ENCODE measurements at places on chromosomes 4 and X.
A peak's percentile ranks its signal among the peaks of the same experiment; 100 is the strongest.

DNA sequence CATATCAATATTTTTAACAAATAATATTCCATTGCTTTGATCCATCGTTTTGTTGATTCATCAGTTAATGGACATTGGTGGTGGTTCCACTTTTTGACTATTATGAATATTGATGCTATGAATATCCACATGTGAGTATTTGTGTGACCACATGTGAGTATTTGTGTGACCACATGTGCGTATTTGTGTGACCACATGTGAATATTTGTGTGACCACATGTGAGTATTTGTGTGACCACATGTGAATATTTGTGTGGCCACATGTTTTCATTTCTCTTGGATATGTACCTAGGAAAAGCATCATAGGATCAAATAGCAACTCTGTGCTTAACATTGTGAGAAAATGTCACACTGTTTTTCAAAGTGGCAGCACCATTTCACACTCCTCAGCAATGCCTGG lies 433.6 kb upstream of the FRG1 start:
- DNase-seq, result no peak

DNA sequence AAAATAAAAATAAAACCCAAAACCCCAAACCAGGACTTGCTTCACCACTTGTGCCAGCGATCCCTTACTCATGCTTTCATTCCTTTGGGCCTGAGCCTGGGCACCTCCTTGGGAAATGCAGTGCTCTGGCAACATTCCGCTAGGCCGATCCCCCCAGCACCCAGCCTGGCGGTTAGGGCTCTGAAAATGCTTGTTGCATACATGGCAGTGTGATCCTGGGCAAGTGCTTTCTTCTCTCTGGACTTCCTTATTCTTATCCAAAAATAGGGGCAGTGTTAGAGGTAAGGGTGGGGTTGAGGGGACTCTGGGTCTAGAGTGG lies 4.6 kb downstream of the ZNF185 start:
- DNase-seq, result no peak

DNA sequence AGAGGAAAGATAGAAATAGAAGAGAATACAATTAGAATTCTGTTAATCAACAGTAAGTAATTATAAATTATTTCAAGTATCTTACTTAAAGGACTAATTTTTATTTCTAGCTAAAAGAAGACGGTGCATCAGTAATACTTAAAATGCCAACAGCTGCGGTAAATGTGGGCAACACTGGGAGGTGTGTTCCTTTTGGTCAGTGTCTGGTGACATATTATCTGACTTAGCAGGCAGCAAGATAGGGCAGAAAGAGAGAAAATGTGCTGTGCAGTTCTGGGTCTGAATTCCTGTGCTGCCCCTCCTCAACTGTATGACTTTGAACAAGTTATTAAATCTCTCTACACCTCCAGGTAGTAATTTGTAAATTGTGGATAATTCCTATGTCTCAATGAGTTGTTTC lies 120.6 kb downstream of the ZNF827 start:
- no peak for DNase-seq

DNA sequence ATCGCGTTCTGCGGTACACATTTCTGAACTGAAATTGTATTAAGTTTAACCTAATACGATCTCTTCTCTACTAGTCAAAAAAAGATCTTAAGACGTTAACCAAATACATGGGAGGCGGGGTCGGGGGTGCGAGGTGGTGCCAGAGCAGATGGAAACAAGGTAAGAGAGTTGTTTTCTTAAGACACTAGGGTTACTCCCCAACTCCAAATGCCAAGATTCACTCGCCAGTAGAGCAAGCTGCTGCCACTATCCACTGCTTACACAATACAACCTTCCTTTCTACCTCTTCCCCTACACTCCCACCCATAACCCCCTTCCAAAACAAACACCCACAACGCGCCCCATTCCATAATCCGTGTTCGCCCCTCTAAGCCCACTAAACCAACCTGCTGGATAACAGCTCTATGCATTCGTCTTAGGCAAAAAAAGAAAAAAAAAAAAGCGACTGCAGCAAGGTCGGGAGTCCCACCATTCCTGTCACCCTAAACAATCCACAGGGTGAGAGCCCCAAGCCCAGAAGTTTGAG lies 1.3 kb downstream of the LCORL start:
- peak; percentile 22 for DNase-seq

DNA sequence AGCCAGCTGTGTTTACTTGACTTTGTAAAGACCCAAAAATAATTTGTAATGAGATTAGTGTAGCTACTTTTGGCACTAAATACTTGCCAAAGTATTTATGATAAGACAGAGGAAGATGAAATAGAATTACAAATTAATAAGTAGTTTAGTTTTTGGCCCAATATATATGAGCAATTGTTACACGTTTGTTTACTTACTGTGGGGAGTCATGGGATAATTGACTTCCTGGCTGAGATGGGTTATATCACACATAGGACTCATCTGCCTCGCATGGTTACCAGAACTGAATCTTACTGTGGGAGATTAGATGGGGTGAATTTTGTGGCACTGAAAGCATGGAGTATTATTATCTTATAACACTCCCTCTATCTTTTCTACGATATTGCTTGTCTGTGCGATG lies 66.6 kb downstream of the INTS12 start:
- no peak for DNase-seq

DNA sequence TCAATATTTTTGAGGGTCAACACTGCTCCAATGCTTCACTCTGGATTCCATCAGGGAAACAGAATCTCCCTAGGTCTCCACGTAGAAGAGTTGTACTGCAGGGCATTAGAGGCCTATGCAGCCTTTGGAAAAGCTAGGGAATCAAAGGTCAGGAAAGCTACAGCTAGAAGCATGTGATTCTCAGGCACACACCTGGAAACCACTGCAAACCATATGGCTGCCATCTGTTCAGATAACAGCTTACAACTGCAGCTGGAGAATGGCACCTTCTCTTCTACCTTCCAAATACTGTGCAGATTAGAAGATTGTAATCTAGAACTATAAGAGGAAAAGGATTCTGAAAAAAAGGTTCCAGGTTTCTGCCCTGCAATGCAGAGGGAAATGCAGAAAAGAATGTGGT lies 60.6 kb downstream of the BTC start:
- no peak for DNase-seq

GRCh38 chr4:183374950-183375555 lies 52.8 kb upstream of the CLDN24 start:
- no peak for DNase-seq

DNA sequence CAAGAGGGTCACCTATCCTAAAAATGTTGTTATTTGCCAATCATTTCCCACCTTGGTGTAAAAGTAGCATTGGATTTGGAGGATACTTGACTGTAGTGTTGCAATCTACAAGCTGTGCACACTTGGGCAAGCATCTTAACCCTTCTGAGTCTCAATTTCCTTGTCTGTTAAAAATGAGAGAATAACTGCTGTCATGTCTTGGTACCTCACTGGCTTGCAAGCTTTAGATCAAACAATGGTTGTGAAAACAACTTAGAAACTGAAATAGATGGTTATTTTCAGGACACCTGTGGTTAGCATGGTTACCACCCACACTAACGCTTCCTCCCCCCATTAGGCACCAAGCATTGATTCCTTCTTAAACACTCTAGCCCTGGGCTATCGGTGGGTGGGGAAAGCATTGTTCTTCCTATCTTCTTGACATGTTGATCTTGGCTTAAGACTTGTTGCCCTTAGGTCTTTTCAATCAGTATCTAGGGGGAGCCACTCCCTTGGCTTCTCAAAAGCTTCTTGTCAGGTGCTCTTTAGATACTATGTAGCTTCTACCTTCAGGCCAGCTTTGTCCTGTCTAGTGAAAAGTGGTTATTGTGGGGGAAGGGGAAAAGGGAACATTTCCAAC lies 10.6 kb upstream of the AMOT start:
- no peak for DNase-seq

- DNase-seq, result no peak
Observed at GRCh38 chr4:7417639-7418038, 17.1 kb downstream of the PSAPL1 start.

GRCh38 chr4:31022702-31023101 lies 302.5 kb downstream of the PCDH7 start:
- DNase-seq, result no peak

DNA sequence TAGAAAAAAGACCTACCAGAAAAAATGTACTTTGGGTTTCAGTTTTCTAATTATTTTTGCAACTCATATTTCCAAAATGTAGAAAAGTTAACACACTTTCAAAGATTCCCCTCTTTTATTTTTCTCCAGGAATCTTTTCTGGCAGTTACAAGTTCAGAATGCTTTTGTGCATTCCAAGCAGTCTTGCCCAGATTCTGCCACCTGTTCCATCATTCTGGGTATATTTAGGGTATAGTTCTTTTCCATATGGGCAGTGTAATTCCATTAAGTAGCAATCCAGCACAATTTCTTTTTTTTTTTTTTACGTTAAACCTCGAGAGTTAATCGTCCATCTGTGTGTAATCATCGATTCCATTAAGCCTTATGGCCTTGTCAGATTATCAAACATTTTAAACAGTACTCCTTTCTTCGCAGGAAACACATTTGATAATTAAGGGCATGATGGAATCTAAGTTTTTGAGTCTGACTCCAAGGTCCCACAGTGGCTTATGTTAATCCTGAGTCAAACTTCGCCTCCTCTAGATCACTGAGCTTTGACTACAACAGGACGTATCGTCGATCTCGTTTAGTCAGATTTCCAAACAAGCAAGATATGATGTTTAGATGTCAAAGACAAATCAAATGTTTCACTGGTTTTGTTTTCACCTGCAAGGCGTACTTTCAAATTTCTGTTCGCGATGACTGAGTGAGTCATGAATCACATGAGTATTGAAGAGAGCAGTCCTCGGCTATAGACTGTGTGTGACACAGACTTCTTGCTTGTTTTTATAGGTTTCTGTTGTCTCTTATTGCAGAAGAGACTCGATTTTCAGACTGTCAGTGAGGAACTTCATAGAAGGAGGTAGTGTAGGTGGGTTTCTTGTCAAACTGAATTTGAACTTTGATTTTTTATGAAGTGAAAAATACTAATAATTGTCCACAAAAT lies 118.9 kb upstream of the GK2 start:
- no peak for DNase-seq

- DNase-seq, result no peak
Observed at GRCh38 chr4:142396279-142396678, 449.8 kb downstream of the INPP4B start.

- DNase-seq, result no peak
Observed at GRCh38 chrX:112857478-112857878, 16.8 kb upstream of the AMOT start.

DNA sequence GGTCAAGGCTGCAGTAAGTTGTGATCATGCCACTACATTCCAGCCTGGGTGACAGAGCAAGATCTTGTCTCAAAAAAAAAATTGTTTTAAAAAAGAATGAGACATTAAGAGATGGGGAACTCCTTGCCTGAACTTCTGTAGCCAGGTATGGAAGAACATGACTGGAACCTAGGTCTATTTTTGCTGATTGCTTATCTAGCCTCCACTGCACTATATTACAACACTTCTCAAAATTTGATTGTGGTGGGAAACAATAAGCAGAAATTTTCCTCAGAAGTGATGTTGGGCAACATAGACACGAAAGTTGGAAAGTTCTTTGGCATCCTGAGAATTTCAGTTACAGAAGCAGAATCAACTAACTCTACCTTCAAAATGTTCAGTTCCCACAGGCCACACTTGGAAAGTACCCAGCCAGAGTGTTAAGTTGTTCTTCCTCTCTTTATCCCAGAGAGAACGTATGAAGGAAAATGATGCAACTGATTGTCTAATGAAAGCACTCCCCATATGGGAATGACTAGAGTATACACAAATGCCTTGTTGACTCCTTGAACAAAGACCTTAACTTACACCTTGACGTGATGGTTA lies 50.0 kb downstream of the LUZP4 start:
- DNase-seq, result no peak

GRCh38 chr4:18454349-18454748 lies 432.8 kb upstream of the LCORL start:
- no peak for DNase-seq

DNA sequence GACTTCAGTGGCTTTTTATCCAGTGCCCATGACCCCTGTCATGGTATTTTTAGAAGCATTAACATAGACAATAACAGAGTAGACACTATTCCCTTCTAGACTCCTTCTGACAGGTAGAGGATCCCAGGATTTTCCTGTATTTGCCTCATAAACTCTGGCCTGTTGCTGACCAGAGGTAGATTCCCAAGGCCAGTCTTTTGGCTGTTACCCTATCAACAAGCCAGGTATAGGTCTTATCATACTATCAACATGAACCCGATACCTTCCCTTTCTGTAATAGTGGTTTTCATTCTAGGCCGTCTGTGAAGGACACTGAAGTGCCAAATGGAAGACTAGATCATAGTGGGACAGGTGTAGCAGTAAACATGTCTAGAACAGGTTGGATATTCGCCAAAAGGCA lies 76.2 kb upstream of the CHRDL1 start:
- DNase-seq, result no peak

- no peak for DNase-seq
Observed at GRCh38 chrX:150258463-150259430, 104.4 kb upstream of the MAMLD1 start.

GRCh38 chr4:181967401-181967800 lies 275.8 kb upstream of the TENM3 start:
- DNase-seq, result no peak

- DNase-seq, result no peak
Observed at GRCh38 chr4:160350944-160351343, 1248.1 kb downstream of the RAPGEF2 start.

DNA sequence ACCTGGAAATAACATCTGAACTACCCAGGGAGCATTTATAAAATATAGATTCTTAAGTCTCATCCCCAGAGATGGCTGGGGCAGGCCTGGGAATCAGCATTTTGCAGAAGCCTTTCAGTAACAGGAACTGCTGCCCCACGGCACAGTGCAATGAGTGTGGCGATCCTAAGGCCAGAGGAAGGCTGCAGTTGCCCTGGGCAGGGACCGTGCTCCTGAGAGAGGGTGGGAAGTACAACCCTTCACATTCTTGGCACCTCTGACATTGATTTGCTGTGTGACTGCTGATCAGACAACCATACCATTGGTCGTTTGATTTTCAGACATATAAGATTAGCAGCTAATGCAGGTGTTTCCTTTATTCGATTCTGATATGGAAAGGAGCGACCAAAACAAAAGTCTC lies 233.6 kb downstream of the STIM2 start:
- no peak for DNase-seq

DNA sequence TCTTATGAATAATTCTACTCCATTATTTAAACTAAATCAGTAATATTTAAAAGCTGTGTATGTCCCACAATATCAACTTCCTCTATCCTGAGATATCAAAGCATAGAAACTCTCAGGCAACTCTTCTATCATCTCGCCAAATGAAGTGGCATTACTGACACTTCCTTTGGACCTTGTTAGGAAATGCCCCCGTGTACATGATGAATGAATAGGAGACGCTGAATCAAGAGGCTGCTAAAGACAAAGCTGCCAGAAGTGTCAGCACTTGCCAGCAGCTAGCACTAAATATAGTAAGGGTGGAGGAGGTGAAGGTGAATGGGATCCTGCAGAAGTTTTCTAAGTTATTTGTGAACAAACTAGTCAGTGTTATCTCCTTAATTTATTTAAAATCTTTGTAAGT lies 99.5 kb upstream of the BLTP1 start:
- DNase-seq, result no peak

DNA sequence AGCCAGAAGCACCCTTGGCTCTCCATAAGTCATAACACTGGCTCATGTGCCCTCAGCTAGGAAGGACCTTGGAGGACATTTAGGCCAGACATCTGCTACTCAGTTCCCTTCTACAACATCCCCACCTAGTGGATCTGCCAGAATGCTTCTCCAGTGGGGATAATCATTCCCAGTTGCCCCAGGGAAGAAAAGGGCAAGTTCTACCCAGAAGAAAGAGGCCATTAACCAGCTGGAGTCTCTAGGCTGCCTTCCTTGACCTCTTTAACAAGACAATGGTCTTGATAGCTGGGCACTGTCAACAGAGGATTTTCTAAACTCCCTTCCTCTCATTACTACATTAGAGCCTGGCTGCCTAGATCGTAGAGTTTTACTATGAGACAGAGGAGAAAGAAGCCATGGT lies 42.0 kb downstream of the LGI2 start:
- DNase-seq, result no peak
